Activated CD4-positive, alpha-beta T cell treated with anti-CD3 and anti-CD28 coated beads for 36 hours (primary cell): ENCODE measurements at places on chromosomes 7 and 10. TPM values are rescaled to one million over a fixed set of nuclear protein-coding genes. Genes with fewer than 3 reads are reported as not detected.

Gene TMEM273
- 26.5 TPM for total RNA-seq

Gene FZD1
- total RNA-seq: 0.69 TPM

Gene SVIL
- total RNA-seq: 17.0 TPM

Gene GHRHR
- not detected for total RNA-seq

Gene NKX2-3
- not detected for total RNA-seq

Gene DUSP5
- 60.9 TPM for total RNA-seq

Gene CALML3
- not detected for total RNA-seq

Gene MYH16
- not detected for total RNA-seq

DNA sequence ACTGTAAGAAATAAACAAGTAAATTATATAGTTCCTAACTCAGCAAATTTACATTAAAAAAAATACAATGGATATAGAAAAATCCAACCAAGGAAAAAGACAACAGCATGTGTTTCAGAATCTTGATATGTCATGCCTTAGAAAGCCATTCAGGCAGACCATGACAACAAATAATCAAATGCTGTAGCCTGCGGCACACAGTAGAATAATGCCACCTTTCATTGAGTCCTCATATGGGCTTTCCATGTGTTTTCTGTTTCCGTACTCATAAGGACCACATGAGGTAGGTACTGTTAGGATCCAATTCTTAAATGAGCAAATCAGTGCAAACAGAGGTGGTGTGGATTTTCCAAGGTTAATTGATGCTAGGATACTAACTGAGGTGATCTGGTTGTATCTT lies 138.6 kb downstream of the CUBN start:
- DNase-seq: no peak
- no peaks in the 10 kb centered on the region for H3K27me3 ChIP-seq
- H3K4me1 ChIP-seq: peaks cover 6% of the 10 kb centered on the region
- H3K27ac ChIP-seq: no peak overlapping the region

DNA sequence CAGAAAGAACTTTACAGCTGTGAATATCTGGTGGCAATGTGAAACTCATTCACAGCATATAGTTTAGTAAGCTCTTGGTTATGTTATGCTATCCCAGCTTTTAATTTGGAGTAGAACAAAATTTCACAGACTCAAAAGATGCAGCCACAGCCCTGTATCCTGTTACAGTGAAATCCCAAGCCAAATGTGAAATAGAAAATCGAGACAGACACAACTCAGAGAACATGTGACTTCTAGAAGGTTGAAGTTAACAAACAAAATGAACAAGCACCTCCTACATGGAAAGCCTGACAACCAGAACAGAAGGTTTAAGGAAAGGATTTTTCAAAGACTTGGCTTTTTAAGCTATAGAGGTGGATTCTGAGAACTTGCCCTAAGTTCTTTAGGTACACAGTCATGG lies 39.6 kb downstream of the JAZF1 start:
- H3K36me3 ChIP-seq: peaks cover 11% of the 10 kb centered on the region
- DNase-seq: no peak
- H3K27me3 ChIP-seq: no peaks in the 10 kb centered on the region
- peaks cover 32% of the 10 kb centered on the region for H3K4me1 ChIP-seq
- no peak overlapping the region for H3K27ac ChIP-seq

DNA sequence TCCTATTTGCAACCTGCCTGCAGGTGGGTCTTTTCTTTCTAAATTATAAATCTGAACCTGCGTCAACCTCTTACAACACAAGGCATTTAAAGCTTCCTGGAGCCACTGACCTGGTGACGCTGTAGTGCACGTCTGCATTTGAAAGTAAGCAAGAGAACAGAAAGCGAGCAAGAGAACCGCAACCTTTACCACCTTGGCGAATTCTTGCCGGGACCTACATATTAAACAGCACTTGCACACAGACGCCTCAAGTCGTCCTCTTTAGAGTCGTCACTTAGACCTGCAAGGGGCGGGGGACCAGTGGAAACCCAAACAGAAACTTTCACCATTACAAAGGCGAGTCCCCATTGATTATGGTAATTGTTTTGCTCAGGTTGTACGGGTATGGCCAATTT lies 9.5 kb downstream of the GLI3 start:
- H3K27ac ChIP-seq: no peak overlapping the region
- H3K4me3 ChIP-seq: peak overlapping the region; percentile 43
- peak; percentile 74 for DNase-seq
- peaks cover 5% of the 10 kb centered on the region for H3K4me1 ChIP-seq
- H3K36me3 ChIP-seq: no peaks in the 10 kb centered on the region
- peaks cover 56% of the 10 kb centered on the region for H3K27me3 ChIP-seq

DNA sequence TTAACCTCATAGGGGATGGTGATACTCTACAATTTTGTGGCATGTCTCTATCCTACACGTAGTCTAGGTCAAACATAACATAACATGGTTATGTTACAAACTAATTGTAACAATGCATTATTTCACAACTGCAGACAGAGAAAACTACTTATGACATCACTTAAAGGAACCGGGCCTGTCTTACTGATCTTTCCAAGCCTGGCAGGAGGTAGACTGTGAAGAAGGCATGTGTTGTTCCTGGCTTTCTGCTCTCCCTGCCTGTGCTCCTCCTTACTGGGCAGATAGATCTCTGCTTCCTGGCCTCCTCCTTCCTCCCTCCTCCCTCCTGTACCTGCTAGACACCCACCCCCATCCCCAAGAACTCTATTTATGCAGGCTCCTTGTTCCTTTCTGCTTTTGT lies 5.4 kb downstream of the CACNB2 start:
- H3K4me3 ChIP-seq: no peak overlapping the region
- no peak for DNase-seq
- H3K36me3 ChIP-seq: no peaks in the 10 kb centered on the region
- peaks cover 21% of the 10 kb centered on the region for H3K27me3 ChIP-seq
- peaks cover 3% of the 10 kb centered on the region for H3K4me1 ChIP-seq
- no peak overlapping the region for H3K27ac ChIP-seq

- peak overlapping the region; percentile 83 for H3K4me3 ChIP-seq
- peaks cover 40% of the 10 kb centered on the region for H3K36me3 ChIP-seq
- H3K27ac ChIP-seq: peak overlapping the region; percentile 94
- peaks cover 51% of the 10 kb centered on the region for H3K4me1 ChIP-seq
Measured at GRCh38 chr10:128047351-128047750, 78.9 kb downstream of the MKI67 start.

DNA sequence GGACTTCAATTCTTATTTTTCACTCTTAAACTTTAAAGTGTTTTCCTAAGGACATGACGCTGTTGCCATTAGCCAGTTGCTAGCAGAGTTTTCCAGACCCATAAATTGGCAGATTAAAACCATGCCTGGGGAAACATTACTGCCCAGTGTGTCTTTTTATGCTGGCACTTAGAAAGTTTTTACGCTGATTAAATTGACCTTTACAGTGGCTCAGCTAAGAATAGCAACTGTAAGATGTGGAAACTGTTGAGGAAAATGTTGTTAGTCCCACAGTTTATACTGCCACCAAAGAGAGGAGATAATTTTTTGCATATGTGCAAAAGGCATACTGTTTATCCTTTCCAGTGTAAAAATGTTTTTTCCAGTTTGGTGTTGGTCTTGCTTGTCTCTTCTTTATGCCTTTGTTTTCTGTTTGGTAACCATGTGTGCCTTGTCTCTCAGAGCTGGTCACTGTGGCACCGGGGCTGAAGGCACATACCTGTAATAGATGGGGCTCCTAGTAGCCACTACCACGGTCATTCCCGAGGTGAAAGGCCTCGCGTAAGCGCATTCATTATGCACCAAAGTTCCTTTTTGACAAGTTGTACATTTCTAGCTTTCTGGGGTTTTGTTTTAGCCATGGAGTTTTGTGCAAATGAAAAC lies 45.3 kb downstream of the CYP17A1 start:
- no peak for DNase-seq
- H3K4me3 ChIP-seq: no peak overlapping the region
- no peak overlapping the region for H3K27ac ChIP-seq
- peaks cover 13% of the 10 kb centered on the region for H3K36me3 ChIP-seq
- H3K4me1 ChIP-seq: peaks cover 34% of the 10 kb centered on the region

- peak overlapping the region; percentile 74 for H3K4me3 ChIP-seq
- H3K27me3 ChIP-seq: peaks cover 6% of the 10 kb centered on the region
- peak; percentile 92 for DNase-seq
- H3K36me3 ChIP-seq: peaks cover 2% of the 10 kb centered on the region
- H3K27ac ChIP-seq: no peak overlapping the region
- peaks cover 33% of the 10 kb centered on the region for H3K4me1 ChIP-seq
Measured at GRCh38 chr10:29735628-29736365, 101.0 kb upstream of the SVIL start.

DNA sequence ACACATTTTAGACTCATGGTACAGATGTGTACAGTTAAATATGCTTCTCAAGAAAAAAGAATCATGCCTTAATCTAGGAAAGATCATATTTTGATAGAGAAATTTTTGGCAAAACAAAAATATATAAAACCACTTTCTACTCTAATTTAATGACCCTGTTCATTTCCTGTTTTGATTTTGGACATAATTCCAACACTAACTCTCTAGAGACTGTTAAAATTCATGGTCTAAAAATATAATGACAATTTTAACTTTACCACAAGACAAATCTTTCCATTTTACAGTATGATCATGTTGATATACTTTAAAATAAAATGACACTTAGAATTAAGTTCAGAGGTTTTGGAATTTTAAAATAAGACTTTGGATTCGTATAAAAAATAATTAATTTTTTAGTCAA lies 45.2 kb downstream of the PRKG1 start:
- H3K36me3 ChIP-seq: no peaks in the 10 kb centered on the region
- H3K4me1 ChIP-seq: no peaks in the 10 kb centered on the region
- H3K27me3 ChIP-seq: no peaks in the 10 kb centered on the region
- no peak overlapping the region for H3K4me3 ChIP-seq
- no peak for DNase-seq
- no peak overlapping the region for H3K27ac ChIP-seq

- H3K27ac ChIP-seq: no peak overlapping the region
- peaks cover 7% of the 10 kb centered on the region for H3K36me3 ChIP-seq
Measured at GRCh38 chr10:93434991-93435491, 47.1 kb downstream of the MYOF start.

DNA sequence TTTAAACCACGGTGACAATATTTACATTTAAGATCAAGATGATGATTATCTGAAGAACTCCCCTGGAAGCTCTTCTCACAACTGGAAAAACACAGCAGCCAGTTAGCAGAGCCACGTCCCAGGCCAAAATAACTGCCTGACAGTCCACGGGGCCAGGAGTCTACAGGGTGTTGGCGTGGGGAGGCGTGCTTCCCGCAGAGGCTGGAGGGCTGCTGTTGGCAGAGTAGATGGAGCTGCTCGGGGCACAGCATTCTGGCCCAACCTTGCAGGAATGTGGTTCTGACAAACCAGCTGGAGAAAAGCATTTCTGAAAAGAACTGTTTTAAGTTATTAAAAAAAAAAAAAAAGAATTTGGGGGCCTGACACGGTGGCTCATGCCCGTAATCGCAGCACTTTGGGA lies 177.9 kb downstream of the EBF3 start:
- H3K27ac ChIP-seq: no peak overlapping the region
- H3K27me3 ChIP-seq: no peaks in the 10 kb centered on the region
- H3K4me1 ChIP-seq: no peaks in the 10 kb centered on the region
- no peak for DNase-seq

DNA sequence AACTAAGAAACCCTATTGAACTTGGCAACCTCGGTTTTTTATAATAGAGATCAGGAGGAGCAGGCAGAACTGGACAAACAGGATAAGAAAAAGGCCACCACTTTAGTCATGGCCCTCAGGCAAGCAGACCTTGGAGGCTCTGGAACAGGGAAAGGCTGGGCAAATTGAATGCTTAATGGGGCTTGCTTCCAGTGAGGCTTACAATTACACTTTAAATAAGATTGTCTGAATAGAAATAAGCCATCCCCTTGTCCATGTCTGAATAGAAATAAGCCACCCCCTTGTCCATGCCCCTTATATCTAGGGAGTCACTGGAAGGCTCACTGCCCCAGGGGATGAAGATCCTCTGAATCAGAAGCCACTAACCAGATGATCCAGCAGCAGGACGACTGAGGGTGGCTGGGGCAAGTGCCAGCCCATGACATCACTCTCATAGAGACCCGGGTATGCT lies 40.6 kb downstream of the AKR1B15 start:
- no peak overlapping the region for H3K4me3 ChIP-seq
- H3K4me1 ChIP-seq: no peaks in the 10 kb centered on the region
- H3K27me3 ChIP-seq: peaks cover 8% of the 10 kb centered on the region
- no peak overlapping the region for H3K27ac ChIP-seq
- H3K36me3 ChIP-seq: no peaks in the 10 kb centered on the region

DNA sequence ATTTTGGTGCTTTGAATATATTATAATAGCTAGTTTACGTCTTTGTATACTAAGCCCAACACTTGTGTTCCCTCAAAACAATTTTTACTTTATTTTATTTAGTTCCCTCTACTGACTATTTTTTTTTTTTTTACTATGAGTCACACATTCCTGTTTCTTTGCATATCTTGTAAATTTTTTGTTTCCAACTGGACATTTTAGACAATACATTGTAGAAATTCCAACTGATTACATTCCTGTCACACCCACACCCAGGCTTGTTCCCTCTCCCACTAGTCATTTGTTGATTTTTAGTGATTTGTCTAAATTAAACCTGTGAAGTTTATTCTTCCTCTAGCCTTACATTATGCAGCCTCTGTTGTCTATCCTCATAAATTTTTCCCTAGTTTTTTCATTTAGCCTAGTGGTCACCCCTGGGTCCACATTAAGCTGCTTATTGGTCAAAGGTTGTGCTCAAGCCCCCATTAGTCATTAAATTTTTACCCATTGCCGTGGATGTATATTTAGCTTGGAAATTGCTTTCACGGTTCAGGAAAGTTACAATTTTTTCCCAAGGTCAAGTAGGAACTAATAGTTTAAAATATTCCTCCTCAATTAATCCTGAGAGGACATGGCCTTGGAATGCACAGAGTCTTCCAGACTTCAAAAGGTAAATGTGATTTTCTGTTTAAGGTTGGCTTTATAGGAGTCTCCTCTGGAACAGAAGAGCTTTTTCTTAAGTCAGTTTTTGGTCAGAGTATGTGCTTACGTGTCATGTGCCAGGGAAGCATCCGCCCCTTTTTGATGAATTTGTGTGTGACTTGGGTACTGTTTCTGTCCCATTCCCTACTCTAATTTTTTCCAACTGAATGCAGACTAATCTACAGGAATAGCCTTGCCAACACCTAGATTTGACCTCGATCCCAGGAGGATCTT lies 207.6 kb upstream of the TMEM72 start:
- H3K27ac ChIP-seq: no peak overlapping the region
- DNase-seq: no peak
- H3K4me1 ChIP-seq: no peaks in the 10 kb centered on the region
- no peaks in the 10 kb centered on the region for H3K27me3 ChIP-seq

DNA sequence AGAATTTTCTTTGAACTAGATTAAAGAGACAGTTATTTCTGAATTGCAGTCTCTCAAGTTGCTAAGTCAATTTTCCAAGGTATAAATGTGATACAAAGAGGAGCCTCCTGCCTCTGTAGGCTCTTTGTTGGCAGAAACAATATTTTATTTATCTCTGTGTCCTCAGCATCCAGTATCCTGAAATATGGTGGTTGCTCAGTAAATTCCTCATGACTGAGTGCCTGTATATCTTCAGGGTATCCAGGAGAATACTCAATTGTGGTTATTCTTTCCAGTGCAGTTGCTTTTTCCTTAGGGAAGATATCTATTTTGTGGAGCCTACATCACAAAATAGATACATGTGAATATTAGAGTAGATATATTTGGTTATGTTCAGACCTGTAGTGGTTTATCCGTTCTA lies 144.8 kb upstream of the FERD3L start:
- no peaks in the 10 kb centered on the region for H3K4me1 ChIP-seq
- H3K4me3 ChIP-seq: no peak overlapping the region
- no peaks in the 10 kb centered on the region for H3K27me3 ChIP-seq
- no peak overlapping the region for H3K27ac ChIP-seq
- no peak for DNase-seq

- H3K27me3 ChIP-seq: no peaks in the 10 kb centered on the region
- H3K36me3 ChIP-seq: no peaks in the 10 kb centered on the region
- H3K4me1 ChIP-seq: peaks cover 30% of the 10 kb centered on the region
- no peak overlapping the region for H3K27ac ChIP-seq
- no peak for DNase-seq
Measured at GRCh38 chr10:7908541-7909210, 90.4 kb downstream of the TAF3 start.
